Hepatic stellate cell (primary cell): ENCODE measurements at places on chromosomes 16 and 17.

DNA sequence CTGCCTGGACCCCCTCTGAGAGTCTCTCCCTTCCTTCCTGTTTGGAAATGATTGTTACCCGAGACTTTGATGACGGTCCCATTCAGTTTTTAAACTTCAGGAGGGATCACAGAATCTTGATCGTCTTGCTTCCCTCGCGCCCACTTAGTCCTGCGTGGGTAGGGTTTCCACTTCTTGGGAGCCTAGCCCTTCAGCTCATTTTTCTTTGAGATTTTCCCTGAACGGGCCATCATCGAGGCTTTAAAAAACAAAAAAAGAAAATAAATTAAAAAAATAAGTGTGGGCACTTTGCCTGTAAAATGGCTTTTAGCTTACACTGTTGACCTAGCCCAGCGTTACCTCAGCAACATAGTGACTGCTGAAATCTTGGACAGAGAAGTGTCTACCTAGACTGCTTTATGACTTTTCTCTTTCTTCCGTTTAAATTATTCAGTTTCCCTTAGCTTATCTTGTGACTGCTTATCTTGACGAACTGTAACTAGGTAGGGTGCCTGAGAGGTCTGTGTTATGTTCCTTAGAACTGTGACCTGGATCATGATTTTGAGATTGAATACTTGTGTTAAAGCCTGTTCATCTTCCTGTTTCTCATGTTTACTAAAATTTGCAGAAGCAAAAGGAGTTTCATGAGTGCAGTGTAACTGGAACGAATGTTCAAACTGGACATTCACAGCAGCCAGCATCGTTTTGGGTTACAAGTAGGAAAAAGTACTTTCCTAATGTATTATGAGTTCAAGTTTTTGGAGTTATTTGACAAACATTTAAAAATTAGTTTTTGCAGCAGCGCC lies 874 bp downstream of the WWP2 start:
- peak; percentile 25 for DNase-seq

GRCh38 chr16:10387188-10387617 lies 1.3 kb downstream of the ATF7IP2 start:
- DNase-seq, result no peak

- DNase-seq, result no peak
Observed at GRCh38 chr16:72129976-72130656, 36.5 kb downstream of the DHX38 start.

GRCh38 chr16:21708533-21709115 lies 44.9 kb downstream of the OTOA start:
- DNase-seq, result peak; percentile 54

DNA sequence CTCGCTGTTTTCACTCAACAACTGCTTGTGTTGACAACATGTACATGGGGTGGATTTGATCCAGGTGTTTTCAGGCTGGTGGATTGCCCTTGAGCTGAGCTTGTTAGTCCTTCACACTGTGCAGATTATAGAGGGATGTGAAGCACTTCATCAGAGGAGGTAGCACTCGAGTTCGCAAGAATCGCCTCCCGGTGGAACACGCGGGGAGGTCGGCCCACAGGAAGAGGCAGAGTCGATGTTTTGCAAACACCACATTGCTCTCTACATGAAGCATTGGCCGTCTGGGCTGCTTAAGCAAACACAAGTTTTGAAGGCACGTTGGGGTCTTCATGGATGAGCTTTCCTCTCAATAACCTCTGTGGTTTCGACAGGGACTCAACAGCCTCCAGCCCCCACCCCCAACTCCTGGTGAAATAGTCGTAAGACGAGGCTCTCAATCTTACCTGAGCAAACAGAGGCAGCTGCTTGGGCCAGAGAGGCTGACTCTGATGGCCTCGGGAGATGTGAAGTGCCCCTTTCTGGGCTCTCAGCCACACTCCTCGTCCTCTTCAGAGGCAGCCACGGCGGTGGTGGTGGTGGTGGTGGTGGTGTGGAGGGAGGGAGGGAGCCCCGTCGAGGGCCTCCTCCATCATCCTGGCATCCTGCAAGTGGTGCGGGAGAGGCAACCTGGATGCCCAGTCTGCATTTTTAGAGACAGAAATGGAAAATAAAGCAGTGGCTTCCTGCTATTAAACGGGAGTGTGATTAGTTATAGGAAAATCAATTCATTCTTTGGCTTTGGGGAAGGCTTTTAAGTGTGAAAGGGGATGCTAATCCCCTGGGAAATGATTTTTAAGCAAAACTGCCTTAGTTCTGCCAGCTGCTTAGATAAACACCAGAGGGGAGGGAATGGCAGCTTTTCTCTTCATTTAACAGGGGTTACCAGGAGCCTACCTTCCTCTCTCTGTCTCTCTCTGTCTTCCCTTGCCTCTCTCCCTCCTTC lies 552.5 kb upstream of the EEF2KMT start:
- no peak for DNase-seq

- DNase-seq, result peak; percentile 93
Observed at GRCh38 chr16:4944333-4945281, 7.7 kb upstream of the PPL start.

GRCh38 chr17:4560837-4561256 lies 470 bp upstream of the GGT6 start:
- DNase-seq, result no peak

- no peak for DNase-seq
Observed at GRCh38 chr17:1083451-1084187, 86.7 kb downstream of the TIMM22 start.

- DNase-seq, result peak; percentile 8
Observed at GRCh38 chr17:72191921-72192799, 71.3 kb downstream of the SOX9 start.

- no peak for DNase-seq
Observed at GRCh38 chr16:15639061-15639568, 3.8 kb downstream of the MARF1 start.

DNA sequence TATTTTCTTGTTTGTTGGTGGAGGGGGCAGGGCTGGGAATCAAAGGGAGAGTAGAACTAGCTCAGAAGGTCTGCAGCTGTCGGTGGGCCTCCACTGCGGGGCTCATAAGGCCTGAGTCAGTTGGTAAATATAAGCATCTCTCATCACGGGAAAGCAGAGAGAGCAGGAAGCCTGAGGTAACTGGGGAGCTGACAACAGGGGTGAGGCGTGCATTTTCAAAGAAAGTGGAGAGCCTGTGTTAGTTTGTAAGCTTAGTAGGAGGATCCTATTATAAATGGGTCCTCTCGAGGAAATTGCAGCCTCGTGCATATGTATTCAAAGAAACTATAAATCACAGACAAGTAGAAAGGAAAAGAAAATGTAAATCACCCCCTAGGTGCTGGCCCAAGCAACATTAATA lies 221.0 kb upstream of the CDH13 start:
- DNase-seq, result no peak

DNA sequence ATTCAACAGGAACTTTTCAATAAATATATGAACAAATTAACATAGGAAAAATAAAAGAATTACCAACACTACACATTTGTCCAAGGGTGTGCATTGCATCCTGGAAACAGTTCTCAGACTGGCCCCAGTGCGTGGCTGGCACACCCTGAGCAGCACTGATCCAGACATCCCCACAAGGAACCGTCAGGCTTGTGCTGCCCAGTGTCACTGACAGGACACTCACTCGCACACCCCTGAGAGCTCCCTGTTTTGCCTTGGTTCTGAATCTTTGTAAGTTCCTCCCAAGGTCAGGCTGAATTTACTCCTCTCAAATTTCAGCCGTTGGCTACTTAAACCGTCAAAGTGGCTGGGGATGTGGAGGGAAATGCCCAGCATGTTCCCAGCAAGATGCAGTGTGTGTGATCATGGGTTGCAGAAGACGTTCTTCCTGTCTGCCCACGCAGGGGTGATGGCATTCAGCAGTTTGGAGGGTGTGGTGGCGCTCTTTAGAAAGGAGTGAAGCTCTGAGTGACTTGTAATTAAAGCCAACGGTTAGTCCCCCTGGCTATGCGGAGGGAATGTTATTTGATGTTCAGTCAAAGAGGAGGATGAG lies 1.7 kb downstream of the MT2A start:
- no peak for DNase-seq

DNA sequence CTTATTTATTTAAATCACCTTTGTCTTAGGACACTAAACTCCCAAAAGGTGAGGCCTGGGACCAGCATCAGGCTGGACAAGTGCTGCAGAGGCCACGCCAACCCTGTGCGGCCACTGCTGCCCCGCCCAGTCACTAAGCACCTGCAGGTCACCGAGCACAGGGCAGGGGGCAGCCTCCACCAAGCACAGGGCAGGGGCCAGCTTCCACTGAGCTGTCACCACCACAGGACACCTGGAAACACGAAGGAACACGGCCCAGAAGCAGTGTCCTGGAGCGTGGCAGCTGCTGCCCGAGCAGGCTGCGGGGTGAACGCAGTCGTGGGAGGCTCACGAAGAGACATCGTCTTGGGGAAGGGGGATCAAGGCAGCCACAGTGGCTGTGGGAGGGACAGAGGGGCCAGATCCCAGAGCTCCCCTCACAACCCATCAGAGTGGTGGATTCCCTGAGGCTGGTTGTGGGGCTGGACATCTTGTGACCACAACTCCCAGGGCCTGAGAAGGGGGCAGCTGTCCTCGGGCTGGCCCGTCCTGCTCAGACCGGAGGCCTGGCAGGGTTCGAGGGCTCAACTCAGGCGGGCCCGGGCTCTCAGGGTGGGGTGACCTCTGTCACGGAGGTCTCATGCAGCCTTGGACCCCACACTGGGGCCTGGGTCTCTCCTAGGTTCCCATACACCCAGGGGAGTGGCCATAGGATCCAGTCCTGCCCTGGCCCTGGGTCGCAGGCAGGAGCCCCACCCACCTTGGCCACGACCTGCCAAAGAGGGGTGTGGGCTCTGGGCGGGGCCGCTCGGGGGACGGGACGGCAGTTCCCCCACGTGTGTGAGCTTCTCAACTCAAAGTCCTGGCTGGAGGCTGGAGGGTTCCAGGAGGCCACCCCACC lies 18.7 kb downstream of the RAB40B start:
- DNase-seq, result no peak

- DNase-seq, result no peak
Observed at GRCh38 chr17:15291674-15292361, 26.7 kb upstream of the PMP22 start.

GRCh38 chr16:64983963-64984362 lies 137.9 kb downstream of the CDH11 start:
- DNase-seq, result peak; percentile 38
